ENCODE measurements at places on chromosomes 6 and 20.

DNA sequence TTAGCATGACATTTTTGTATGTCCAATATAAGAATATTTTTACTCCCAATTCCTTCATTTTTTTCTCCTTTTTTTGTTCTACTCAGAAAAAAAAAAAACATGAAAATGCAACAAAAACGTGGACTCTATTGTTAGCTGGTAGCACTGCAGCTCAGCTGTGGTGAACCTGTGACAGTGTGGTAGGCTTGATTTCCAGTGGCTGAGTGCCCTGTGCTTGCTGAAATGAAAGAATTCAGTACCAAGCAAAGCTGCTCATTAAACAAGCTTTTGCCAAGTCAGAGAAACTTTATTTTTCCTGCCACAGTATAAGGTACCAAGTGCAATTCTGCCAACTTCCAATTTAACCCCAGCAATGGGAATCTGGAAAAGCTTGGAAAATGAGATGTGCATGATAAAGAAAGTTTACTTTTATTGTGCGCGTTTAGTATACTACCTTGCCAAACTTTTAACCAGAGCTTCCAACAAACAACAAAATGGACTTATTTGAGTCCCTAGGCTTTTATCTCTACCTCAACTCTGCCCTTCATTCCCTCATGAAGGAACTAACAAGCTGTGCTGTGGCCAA is 215.2 kb downstream of the SLC35F1 start:
- H3K27ac ChIP-seq = no peak overlapping the region
- H3K36me3 ChIP-seq = no peaks in the 10 kb centered on the region
- H3K27me3 ChIP-seq = no peaks in the 10 kb centered on the region
- no peak for DNase-seq

- no peaks in the 10 kb centered on the region for H3K27me3 ChIP-seq
- DNase-seq = no peak
- no peak overlapping the region for H3K4me3 ChIP-seq
- H3K4me1 ChIP-seq = peaks cover 5% of the 10 kb centered on the region
- H3K36me3 ChIP-seq = peaks cover 3% of the 10 kb centered on the region
These were observed 4.9 kb downstream of the FRS3 start for GRCh38 chr6:41774841-41775240.

- H3K27me3 ChIP-seq = peaks cover 11% of the 10 kb centered on the region
- no peak overlapping the region for H3K4me3 ChIP-seq
- no peaks in the 10 kb centered on the region for H3K4me1 ChIP-seq
- H3K36me3 ChIP-seq = no peaks in the 10 kb centered on the region
- no peak overlapping the region for H3K27ac ChIP-seq
- DNase-seq = no peak
These were observed 16.1 kb downstream of the ISM1 start for GRCh38 chr20:13236990-13237720.

DNA sequence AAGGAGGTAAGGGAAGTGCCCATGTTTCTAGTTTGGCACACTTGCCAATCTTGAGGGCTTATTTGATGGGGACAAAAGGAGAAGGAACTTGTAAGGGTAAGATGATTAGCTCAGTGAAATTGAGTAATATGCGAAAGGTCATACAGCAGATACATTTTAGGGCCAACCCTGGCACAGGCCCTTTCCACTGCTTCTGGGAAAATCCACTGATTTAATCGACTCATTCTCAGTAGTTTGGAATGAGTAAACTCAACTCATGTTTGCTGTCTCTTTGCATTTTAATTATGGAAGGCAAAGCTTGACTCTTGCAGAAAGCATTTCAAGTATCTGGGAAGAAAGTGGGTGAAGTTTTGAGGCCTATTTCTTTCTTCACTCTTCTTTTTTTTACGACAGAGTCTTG is 20.0 kb downstream of the PHF20 start:
- peaks cover 11% of the 10 kb centered on the region for H3K4me1 ChIP-seq
- DNase-seq = no peak
- no peak overlapping the region for H3K4me3 ChIP-seq
- H3K27ac ChIP-seq = no peak overlapping the region
- peaks cover 18% of the 10 kb centered on the region for H3K36me3 ChIP-seq
- no peaks in the 10 kb centered on the region for H3K27me3 ChIP-seq
